Esophagus muscularis mucosa (tissue), 4 donors: ENCODE measurements at places on chromosomes 16 and 17.

GRCh38 chr17:10130677-10131076 lies 67.7 kb downstream of the GAS7 start:
- DNase-seq, result no peak
- H3K27me3 ChIP-seq, result no peaks in the 10 kb centered on the region
- no peak overlapping the region for H3K4me3 ChIP-seq
- H3K36me3 ChIP-seq, result no peaks in the 10 kb centered on the region

GRCh38 chr17:4232168-4232813 lies 31.5 kb downstream of the ANKFY1 start:
- no peaks in the 10 kb centered on the region for H3K27me3 ChIP-seq
- H3K4me3 ChIP-seq, result no peak overlapping the region
- H3K36me3 ChIP-seq, result peaks cover 8% of the 10 kb centered on the region
- DNase-seq, result no peak
- peaks cover 89% of the 10 kb centered on the region for H3K4me1 ChIP-seq

DNA sequence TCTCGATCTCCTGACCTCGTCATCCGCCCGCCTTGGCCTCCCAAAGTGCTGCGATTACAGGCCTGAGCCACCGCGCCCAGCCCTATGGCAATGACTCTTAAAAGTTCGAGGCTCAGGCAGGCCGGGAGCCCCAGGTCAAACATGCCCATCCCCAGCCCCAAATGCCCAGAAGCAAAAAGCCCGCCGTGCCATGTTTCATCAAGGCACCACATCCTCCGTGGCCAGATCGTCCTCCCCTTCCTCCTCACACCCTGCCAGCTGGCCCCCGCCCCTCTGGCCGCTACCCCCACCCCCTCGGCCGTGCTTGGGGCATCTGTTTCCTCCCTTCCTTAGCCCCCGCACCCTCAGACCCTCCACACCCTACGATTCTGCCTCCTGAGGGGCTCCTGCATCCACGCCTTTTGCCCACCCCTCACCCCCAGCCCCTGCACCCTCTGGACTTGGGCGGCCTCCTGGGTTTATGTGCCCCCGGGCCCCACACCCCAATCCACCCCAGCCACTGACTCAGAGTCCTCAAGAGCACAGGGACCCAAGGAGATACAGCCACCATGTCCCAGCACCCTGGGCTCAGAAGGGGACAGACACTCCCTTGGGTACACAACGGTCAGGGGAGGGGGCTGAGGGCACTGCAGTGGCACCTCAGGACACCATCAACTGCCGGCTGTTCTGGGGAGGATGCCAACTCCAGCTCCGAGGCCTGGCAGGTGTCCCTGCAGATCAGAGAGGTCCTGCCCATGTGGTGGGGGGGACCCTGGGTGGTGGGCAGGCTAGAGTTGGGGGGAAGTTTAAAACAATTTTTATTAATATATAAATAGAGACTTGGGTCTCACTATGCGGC lies 7.1 kb downstream of the CTRB1 start:
- no peak overlapping the region for H3K27ac ChIP-seq
- H3K4me3 ChIP-seq, result no peak overlapping the region
- no peaks in the 10 kb centered on the region for H3K4me1 ChIP-seq
- no peak for DNase-seq

GRCh38 chr16:29825145-29826044 lies 5.1 kb downstream of the MVP start:
- H3K36me3 ChIP-seq, result peaks cover 7% of the 10 kb centered on the region
- no peak for DNase-seq
- H3K4me1 ChIP-seq, result peaks cover 95% of the 10 kb centered on the region
- H3K27ac ChIP-seq, result peak overlapping the region; percentile 69

DNA sequence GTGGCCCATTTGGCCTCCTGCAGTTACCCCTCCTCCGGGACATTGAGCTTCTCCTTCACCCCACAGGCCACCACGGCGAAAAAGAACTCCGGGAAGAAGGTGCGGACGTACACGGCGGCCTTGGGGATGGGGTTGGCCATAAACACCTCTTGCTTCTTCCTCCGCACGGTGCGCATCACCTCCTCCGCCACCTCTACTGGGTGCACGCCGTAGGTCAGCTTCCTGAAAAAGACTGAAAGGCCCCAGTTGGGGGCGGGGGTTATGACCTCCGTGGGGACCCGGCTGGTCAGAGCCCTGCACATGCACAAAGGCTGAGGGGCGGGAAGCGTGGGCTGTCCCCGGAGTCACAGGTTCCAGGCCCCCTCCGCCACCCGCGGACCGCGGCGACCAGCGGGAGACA lies 19.9 kb downstream of the DHRS7C start:
- no peaks in the 10 kb centered on the region for H3K4me1 ChIP-seq
- DNase-seq, result no peak
- H3K36me3 ChIP-seq, result no peaks in the 10 kb centered on the region
- no peak overlapping the region for H3K4me3 ChIP-seq
- H3K27me3 ChIP-seq, result no peaks in the 10 kb centered on the region

DNA sequence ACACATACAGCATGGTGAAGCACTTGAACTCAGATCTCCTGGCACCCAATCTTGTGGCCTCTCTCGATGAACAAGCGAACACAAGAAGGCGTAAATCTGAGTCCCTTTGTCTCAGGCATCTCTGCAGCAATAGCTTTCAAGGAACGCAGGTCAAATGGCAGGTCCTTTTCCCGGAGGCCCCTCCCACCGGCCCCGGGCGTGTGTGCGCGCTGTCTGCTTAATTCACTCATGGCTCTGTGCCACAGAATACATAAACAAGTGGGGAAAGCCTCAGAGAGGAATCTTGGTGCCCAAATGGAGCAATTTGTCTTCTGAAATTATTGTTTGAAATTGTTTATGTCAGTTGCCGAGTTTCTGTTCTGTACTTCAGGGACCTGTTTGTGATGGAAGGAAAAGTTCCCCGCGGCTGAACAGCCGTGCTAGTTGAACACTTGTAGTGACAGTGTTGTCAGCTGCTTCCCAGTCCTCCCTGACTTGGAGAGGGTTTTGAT lies 14.8 kb downstream of the MYOCD start:
- H3K36me3 ChIP-seq, result no peaks in the 10 kb centered on the region
- peak overlapping the region; percentile 88 for H3K27ac ChIP-seq

GRCh38 chr17:55842405-55843158 lies 91.7 kb downstream of the PCTP start:
- H3K4me3 ChIP-seq, result no peak overlapping the region
- DNase-seq, result no peak
- peaks cover 9% of the 10 kb centered on the region for H3K4me1 ChIP-seq
- H3K36me3 ChIP-seq, result no peaks in the 10 kb centered on the region

GRCh38 chr17:15274017-15274416 lies 8.9 kb upstream of the PMP22 start:
- DNase-seq, result no peak
- peaks cover 46% of the 10 kb centered on the region for H3K4me1 ChIP-seq
- H3K27ac ChIP-seq, result peak overlapping the region; percentile 60
- no peak overlapping the region for H3K4me3 ChIP-seq

GRCh38 chr17:44854192-44854591 lies 6.5 kb downstream of the HIGD1B start:
- H3K4me3 ChIP-seq, result no peak overlapping the region
- H3K27me3 ChIP-seq, result no peaks in the 10 kb centered on the region
- no peak for DNase-seq

- no peaks in the 10 kb centered on the region for H3K4me1 ChIP-seq
- no peaks in the 10 kb centered on the region for H3K36me3 ChIP-seq
- DNase-seq, result peak; percentile 70
- no peak overlapping the region for H3K27ac ChIP-seq
- no peak overlapping the region for H3K4me3 ChIP-seq
Observed at GRCh38 chr16:54591816-54592246, 305.2 kb upstream of the IRX3 start.

- peaks cover 3% of the 10 kb centered on the region for H3K36me3 ChIP-seq
- H3K4me3 ChIP-seq, result no peak overlapping the region
- no peaks in the 10 kb centered on the region for H3K27me3 ChIP-seq
Observed at GRCh38 chr17:17540278-17540906, 44.2 kb upstream of the RASD1 start.

- H3K27me3 ChIP-seq, result no peaks in the 10 kb centered on the region
- DNase-seq, result no peak
- no peak overlapping the region for H3K4me3 ChIP-seq
- no peaks in the 10 kb centered on the region for H3K36me3 ChIP-seq
- H3K4me1 ChIP-seq, result no peaks in the 10 kb centered on the region
- H3K27ac ChIP-seq, result no peak overlapping the region
Observed at GRCh38 chr17:36127911-36128310, 24.3 kb downstream of the CCL4 start.

GRCh38 chr16:55565086-55565485 lies 1.4 kb upstream of the CAPNS2 start:
- DNase-seq, result no peak
- H3K36me3 ChIP-seq, result no peaks in the 10 kb centered on the region
- H3K27ac ChIP-seq, result no peak overlapping the region
- peaks cover 32% of the 10 kb centered on the region for H3K4me1 ChIP-seq
- H3K4me3 ChIP-seq, result no peak overlapping the region
- no peaks in the 10 kb centered on the region for H3K27me3 ChIP-seq

GRCh38 chr17:71232801-71233559 lies 887.8 kb upstream of the SOX9 start:
- H3K27ac ChIP-seq, result no peak overlapping the region
- DNase-seq, result no peak
- H3K4me3 ChIP-seq, result no peak overlapping the region

- H3K4me1 ChIP-seq, result no peaks in the 10 kb centered on the region
- no peak overlapping the region for H3K27ac ChIP-seq
- no peaks in the 10 kb centered on the region for H3K36me3 ChIP-seq
- DNase-seq, result no peak
- no peaks in the 10 kb centered on the region for H3K27me3 ChIP-seq
Observed at GRCh38 chr17:53560953-53561352, 261.8 kb upstream of the KIF2B start.

DNA sequence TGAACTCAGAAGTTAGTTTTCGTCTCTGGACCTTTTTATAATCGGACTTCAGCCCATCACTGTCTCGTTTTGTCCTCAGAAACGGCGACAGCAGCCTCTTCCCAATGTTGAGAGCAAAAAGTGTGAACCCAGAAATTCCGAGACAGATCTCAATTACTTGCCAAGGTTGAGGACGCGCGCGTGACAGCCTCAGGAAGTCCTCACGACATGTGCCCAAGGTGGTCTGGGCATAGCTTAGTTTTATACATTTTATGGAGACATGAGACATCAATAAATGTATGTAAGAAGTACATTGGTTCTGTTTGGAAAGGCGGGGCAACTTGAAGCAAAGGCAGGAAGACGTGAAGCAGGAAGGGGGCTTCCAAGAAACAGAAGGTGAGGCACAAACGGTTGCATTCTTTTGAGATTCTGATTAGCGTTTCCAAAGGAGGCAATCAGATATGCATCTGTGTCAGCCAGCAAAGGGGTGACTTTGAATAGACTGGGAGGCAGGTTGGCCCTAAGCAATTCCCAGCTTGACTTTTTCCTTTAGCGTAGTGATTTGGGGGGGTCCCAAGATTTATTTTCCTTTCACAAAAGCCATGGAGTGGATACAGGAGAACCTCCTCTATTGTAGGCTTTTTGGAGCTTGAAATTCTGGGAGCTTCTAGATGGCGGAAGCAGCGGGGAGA lies 583 bp upstream of the ZNF747 start:
- H3K4me3 ChIP-seq, result peak overlapping the region; percentile 73
- peaks cover 6% of the 10 kb centered on the region for H3K36me3 ChIP-seq
- H3K4me1 ChIP-seq, result peaks cover 36% of the 10 kb centered on the region

DNA sequence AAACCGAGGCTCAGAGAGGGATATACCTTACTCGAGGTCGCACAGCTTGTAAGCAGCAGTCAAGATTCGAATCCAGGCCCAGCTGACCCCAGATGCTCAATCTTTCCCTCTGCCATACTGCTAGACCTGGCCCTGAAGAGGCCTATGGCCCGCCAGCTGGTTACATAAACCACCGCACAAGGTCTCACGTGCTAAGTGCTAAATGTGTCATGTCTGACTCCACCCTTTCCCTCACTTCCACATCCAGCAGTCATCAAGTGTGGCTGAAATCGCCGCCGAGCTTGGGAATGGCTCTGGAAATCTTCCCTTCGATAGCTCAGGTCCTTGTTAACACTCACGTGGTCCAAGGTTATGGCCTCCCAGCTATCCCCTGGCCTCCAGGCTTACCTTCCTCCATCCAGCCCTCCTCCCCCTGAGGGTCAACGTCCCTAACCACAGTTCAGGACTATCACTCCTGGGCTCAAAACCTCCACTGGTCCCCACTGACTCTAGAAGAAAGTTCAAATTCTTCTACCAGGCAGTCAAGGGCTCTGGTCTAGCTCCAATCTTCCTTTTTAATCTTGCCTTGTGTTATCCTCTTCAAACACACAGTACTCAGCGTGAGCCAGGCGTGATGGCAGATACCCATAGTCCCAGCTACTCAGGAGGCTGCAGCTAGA lies 3.5 kb downstream of the ZBTB4 start:
- H3K4me1 ChIP-seq, result peaks cover 62% of the 10 kb centered on the region
- DNase-seq, result peak; percentile 94
- no peaks in the 10 kb centered on the region for H3K36me3 ChIP-seq
- peak overlapping the region; percentile 14 for H3K4me3 ChIP-seq
- H3K27me3 ChIP-seq, result no peaks in the 10 kb centered on the region
- peak overlapping the region; percentile 100 for H3K27ac ChIP-seq

DNA sequence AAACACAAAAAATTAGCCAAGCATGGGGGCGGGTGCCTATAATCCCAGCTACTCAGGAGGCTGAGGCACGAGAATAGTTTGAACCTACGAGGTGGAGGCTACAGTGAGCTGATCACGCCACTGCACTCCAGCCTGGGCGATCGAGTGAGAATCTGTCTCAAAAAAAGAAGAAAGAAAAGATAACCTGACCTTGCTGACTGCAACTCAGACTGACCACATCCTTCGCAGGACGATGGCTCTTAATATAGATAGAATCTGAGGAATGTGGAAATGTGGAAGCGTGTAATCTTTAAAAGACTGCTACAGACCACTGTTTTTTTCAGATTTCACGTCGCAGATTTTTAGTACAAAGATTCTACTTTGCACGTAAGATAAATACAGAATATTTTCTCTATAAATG lies 37.8 kb downstream of the KLHDC4 start:
- no peak for DNase-seq
- H3K4me3 ChIP-seq, result no peak overlapping the region
- H3K27me3 ChIP-seq, result no peaks in the 10 kb centered on the region
- H3K27ac ChIP-seq, result no peak overlapping the region

GRCh38 chr16:68069511-68070248 lies 15.5 kb upstream of the NFATC3 start:
- peaks cover 19% of the 10 kb centered on the region for H3K4me1 ChIP-seq
- H3K36me3 ChIP-seq, result peaks cover 53% of the 10 kb centered on the region
- no peak overlapping the region for H3K4me3 ChIP-seq
- H3K27me3 ChIP-seq, result no peaks in the 10 kb centered on the region
- DNase-seq, result no peak

GRCh38 chr16:21957714-21958346 lies 4.7 kb downstream of the UQCRC2 start:
- H3K27me3 ChIP-seq, result no peaks in the 10 kb centered on the region
- no peak overlapping the region for H3K4me3 ChIP-seq
- no peak overlapping the region for H3K27ac ChIP-seq
